ENCODE measurements at places on chromosomes 2 and 18.

DNA sequence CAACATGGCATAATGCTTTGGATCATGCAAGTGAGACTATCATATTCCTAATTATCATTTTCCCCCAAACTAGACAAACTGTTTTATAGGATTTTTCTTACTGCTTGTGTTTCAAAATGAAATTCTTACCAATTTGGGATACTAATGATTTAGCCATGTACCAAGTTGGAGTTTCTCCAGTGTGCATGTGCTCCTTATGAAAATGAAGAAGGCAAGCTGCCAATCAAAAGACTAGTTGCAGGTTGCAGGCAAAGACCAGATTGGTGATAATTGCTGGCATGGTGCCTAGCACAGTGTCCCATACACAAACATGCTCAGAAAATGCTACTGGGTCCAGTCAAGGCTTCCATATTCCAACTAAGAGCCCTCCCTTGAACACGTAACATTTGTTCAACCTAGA is 771.8 kb upstream of the FANCL start:
- DNase-seq = no peak

- DNase-seq = no peak
Measured at GRCh38 chr2:16043627-16044026, 103.3 kb downstream of the MYCN start.

DNA sequence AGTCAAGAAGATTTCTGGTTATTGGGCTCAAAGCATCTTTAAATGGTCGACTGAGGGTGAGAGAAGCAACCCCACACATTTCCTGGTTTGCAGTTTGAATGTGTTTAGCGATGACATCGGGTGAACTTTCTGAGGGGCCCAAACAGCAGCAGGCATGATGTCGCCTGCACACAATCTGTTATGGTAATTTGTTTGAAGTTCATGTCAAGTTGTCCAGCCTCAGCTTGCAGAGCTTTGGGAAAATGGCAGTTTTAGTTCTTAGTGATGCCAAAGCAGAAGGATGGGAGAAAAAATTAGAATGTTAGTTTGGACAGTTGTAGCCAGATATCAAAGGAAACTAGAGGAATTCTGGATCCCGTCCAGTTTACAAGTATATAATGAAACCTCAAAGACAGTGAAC is 284.6 kb downstream of the MBD5 start:
- no peak for DNase-seq

DNA sequence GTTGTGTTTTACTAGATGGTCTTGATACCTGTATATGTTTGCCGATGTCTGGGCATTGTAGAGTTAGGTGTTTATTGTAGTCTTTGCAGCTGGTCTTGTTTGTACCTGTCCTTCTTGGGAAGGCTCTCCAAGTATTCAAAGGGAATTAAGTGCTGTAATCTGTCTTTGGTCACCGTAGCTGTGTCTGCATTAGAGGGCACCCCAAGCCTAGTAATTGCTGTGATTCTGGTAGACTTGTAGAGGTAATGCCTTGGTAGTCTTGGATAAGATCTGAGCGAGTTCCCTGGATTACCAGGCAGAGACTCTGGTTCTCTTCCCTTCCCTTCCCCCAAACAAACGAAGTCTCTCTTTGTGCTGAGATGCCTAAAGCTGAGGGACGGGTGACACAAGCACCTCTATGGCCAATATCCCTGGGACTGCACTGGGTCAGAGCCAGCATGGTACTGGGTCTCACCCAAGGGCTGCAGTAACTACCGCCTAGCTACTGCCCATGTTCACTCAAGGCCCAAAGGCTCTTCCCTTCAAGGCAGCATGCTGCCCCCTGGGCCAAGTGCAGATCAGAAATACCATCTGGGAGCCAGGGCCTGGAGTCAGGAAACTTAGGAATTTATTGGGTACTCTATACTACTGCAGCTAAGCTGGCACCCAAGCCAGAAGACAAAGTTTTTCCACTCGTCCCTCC is 27.1 kb downstream of the STPG4 start:
- DNase-seq = no peak

GRCh38 chr2:159840616-159841015 is 42.6 kb upstream of the CD302 start:
- DNase-seq = no peak

GRCh38 chr2:124402274-124402673 is 377.2 kb downstream of the CNTNAP5 start:
- no peak for DNase-seq

GRCh38 chr18:76686737-76687231 is 135.6 kb upstream of the ZNF236 start:
- peak; percentile 68 for DNase-seq

GRCh38 chr2:151947813-151948165 is 119.6 kb upstream of the ARL5A start:
- no peak for DNase-seq

DNA sequence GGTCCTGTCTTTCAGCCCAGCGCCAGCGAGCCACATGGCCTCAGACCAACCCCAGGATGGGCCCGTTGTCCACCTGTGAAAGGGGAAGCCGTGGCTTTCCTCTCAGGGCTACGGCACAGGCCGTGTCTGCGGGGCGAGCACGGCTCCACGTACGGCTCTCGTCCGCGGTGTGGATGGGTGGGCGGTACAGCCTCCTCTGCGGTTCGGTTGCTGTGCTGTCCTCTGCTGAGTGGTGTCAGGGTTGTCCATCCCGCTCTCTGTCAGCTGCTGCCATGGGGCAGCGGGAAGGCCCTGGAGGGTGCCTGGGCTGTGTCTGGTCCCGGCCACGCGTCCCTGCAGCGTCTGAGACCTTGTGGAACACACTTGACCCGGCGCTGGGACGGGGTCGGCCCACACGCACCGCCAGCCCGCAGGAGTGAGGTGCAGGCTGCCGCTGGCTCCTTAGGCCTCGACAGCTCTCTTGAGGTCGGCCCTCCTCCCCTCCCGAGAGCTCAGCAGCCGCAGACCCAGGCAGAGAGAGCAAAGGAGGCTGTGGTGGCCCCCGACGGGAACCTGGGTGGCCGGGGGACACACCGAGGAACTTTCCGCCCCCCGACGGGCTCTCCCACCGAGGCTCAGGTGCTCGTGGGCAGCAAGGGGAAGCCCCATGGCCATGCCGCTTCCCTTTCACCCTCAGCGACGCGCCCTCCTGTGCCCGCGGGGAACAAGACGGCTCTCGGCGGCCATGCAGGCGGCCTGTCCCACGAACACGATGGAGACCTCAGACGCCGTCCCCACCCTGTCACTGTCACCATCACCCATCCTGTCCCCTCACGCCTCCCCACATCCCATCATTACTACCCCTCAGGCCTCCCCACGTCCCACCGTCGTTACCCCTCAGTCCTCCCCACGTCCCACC is 128.7 kb downstream of the NFATC1 start:
- no peak for DNase-seq

DNA sequence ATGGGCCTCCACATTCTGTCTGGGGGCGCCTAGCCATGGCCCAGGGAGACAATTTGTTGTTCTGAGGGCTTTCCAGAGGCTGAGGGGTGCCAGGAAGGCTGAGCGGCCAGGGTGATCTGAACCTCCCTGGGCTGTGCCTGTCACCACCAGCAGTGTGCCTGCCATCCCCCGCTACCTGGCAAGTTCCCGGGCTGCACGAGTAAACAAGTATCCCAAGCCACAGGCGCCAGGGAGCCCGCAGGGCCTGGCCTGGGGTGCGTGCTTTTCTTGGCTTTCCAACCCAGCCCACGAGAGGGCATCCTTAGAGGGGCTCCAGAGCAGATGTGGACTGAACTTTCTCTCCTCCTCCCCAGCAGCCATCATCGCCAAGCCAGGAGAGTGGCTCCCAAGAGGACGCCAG is 35.1 kb upstream of the B3GNT7 start:
- no peak for DNase-seq

- DNase-seq = no peak
Measured at GRCh38 chr2:150464270-150464669, 23.2 kb downstream of the RND3 start.

DNA sequence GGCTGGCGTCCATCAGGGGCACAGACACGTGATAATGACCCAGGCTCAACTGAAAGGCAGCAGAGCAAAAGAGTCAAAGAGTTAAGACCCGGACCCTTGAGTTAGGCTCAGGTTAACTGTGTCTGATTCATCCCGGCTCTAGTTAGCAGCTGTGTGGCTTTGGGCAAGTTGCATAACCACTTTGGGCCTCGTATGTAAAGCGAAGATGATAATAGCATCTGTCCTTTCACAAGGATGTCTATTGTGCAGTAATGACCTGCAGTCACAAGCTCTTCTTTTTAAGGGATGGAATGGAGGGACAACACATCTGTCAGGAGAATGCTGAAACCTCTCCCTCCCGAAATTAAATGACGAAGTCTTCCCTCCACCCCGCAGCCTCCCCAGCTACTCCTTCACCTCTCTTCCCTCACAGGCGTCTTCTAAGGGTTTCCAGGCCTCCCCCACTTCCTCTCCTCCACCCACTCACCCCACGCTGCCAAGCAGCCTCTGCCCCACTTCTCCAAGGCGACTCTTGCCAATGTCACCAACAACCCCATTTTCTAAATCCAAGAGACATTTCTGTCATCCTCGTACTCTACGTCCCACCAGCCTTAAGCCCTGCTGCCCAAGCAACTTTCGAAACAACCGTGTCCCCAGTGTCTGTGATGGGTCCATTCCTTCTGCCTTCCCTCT is 135.1 kb upstream of the ID2 start:
- no peak for DNase-seq

- no peak for DNase-seq
Measured at GRCh38 chr18:8287196-8287885, 321.9 kb upstream of the RAB12 start.

DNA sequence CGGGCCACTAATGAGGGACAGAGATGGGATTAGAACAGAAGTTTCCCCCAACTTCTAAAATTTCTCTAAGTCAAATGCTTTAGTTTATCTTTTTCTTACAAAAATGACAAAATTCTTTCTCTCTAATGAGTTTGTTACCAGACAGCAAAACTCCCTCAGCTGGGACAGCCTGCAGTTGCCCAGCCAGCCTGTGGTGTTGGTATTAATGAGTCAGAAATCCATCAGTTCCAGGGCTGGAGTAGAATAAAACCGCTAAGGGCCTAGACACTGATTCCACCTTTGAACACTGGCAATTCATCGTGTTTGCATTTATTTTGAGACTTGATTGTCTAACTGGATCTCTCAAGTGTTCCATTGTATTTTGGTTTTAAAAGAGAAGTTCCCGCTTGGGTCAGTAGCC is 38.3 kb upstream of the SMAD2 start:
- DNase-seq = peak; percentile 21

DNA sequence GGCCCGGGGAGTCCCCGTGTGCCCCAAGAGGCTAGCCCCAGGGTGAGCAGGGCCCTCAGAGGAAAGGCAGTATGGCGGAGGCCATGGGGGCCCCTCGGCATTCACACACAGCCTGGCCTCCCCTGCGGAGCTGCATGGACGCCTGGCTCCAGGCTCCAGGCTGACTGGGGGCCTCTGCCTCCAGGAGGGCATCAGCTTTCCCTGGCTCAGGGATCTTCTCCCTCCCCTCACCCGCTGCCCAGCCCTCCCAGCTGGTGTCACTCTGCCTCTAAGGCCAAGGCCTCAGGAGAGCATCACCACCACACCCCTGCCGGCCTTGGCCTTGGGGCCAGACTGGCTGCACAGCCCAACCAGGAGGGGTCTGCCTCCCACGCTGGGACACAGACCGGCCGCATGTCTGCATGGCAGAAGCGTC is 16.9 kb upstream of the FAHD2A start:
- DNase-seq = no peak

DNA sequence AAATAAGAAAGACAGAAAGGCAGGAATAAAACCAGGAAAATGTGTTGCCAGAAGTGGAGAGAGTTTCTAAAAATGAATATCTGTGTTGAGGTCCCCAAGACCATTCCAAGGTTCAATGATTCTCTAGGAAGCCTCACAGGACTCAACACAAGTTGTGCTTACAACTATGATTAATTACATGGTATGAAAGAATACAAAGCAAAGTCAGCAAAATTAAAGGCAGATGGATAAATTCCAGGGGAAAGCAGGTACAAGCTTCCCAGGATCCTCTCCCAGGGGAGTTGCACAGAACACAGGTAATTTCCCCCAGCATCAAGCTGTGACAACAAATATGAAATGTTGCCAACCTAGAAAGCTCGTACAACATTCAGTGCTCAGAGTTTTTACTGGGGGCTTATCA is 154.4 kb upstream of the HNMT start:
- no peak for DNase-seq

DNA sequence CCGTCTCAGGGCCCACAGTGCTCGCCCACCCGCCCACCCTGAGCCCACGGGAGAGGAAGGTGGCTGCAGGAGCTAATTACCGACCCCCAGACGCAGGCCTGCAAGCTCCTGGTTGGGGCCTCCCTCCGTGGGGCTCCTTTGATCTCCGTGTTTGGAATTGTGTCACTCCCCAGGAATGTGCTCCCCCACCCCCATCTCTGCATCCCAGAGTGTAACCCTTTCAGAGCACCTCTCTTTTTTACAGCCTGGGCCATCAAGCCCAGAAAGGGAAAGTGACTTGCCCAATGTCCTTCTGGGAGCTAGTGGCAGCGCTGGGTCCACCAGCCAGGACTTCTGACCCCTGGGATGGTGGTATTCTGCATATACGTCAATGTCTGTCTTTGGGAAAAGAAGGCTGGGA is 335.1 kb downstream of the CYRIA start:
- DNase-seq = no peak

DNA sequence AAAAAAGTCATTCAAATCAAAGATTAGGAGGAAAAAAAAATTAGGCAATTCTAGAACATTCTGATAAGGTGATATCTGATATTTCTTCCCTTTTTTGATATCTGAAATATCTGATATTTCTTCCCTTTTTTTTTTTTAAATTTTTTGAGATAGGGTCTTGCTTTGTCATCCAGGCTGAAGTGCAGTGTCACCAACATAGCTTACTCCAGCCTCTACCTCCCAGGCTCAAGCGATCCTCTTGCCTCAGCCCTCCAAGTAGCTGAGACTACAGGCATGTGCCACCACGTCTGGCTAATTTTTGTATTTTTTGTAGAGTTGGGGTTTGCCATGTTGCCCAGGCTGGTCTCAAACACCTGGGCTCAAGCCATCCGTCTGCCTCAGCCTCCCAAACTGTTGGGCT is 33.9 kb downstream of the MEX3C start:
- DNase-seq = no peak

DNA sequence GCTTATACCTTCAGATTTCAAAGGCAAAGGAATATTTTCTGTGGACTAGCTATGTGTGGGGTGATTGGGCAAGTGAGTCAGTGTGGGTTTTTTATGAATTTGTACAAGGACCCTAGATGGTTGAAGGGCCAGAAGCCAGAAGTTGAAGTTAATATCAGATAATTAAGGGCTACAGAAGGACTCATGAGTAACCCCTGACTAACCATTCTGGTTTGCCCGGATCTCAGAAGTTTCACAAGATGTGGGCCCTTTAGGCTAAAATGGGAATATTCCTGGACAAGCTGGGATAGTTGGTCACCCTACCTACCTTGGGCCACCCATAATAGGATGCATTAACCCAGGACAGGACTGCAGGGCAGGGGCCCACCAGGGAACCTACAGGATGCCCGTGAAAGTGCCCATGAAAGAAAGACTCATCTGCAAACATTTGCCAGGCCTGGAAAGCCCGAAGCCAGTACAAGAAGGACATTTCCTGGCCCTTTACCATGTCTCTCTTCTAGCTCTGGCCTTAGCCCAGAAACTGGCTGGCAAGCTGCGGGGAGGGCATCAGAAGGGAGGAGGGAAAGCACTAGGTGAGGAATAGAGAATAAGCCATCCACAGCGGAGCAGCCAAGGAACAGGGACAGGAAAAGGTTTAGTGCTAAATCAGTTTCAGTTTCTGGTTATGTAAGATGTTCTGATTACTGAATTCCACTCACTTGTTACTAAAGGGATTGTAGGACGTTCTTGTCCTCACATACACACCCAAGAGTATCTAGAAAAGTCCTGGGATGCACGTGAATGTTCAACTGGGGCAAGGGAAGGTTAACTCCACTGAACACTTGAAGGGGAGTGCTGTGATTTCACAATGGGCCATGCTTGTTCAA is 33.6 kb downstream of the GCG start:
- no peak for DNase-seq

All from Caki2 (cell line).